ENCODE measurements at places on chromosomes 12 and 14. TPM values are rescaled to one million over a fixed set of nuclear protein-coding genes. Genes with fewer than 3 reads are reported as not detected.

DNA sequence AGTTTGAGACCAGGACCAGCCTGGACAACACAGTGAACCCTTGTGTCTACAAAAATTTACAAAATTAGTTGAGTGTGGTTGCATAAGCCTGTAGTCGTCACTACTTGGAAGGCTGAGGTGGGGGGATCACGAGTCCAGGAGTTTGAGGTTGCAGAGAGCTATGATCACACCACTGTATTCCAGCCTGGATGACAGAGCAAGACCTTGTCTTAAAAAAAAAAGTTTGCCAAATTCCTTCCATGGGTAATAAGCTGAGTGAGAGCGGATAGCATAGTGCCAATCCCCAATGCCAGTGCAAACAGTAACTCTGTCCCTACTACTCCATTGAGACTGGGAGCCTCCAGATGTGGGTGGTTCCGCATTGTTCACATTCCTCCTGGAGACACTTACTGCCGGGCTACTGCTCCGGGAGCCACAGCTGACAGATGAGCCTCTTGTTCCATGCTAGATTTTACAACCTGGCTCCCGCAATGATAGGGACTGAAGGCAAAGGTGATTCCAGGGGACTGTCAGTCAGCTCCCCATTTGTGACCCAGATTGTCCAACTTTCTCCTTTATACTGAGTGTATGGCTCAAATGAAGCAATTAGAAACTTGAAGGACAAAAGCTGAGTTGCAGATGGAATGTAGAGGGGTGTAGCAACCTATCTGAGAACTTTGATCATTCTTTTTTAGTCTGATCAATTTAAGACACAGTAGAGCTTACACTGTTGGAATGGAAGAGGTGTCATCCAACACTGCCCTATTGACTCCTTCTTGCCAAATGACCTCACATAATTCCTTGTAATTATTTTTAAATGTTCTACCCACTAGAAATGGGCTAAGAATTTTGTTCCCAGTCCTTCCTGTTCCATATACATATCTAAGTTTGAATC is 13.4 kb upstream of the FRMD6 start:
- DNase-seq, result no peak

DNA sequence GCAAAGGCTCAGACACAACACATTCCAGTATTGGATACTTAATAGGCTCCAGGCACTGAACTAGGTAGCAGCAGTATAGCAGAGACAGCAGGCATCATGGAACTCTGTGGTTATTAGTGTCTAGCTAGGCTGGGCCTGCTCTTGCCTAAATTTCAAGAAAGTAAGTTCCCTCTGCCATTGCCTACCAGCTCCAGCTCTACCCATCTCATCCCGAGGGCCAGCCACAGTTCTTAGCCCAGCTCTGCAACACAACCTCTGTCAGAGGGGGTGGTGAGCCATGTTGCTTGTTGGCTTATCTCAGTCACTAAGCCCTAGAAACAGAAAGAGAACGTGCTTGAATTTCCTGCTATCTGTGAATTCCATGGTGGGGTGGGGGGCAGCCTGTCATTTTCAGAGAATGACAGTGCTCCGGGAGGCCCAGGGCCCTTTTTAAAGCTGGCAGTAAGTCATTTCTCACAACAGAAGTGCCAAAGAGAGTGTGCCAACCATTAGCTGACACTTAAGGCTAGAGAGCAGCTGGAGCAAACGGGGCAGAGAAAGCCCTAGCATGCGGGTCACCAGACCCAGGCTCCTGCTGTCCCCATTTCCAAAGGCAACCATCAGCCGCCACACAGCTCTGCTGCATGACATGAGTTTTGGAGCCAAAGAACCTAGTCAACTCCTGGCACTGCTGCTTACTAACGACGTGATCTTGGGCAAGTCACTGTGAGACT is 105.9 kb downstream of the PRMT8 start:
- DNase-seq, result no peak

- peak; percentile 63 for DNase-seq
Observed at GRCh38 chr12:13362260-13362841, 165.8 kb downstream of the EMP1 start.

- no peak for DNase-seq
Observed at GRCh38 chr14:99681101-99681831, 2.8 kb upstream of the CYP46A1 start.

- DNase-seq, result no peak
Observed at GRCh38 chr12:30622509-30622908, 73.2 kb downstream of the IPO8 start.

DNA sequence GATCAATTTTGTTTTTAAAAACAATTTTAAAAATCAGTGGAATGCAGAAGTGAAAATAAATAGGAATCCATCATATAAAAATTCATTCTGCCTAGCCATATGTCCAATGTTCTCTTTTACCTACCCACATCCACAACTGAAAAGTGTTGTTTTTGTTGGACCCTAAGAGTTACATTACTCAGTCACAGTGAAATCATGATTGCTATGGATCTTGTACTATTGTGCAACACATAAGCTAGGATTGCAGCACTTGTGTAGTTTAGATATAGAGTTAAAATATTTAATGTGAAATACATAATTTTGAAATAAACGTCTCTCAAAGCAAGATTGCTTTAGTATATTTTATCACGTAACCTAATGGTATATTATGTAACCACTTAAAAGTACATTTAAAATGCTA is 213.3 kb upstream of the CLEC14A start:
- DNase-seq, result no peak

- peak; percentile 30 for DNase-seq
Observed at GRCh38 chr14:73173092-73173735, 36.9 kb downstream of the PSEN1 start.

GRCh38 chr14:103767336-103767894 is 51.8 kb downstream of the ZFYVE21 start:
- no peak for DNase-seq

GRCh38 chr12:111174251-111174960 is 194.5 kb downstream of the PHETA1 start:
- DNase-seq, result no peak

GRCh38 chr12:80154261-80154660 is 54.9 kb downstream of the OTOGL start:
- no peak for DNase-seq

- no peak for DNase-seq
Observed at GRCh38 chr14:100150932-100151587, 8.4 kb downstream of the DEGS2 start.

GRCh38 chr12:115543269-115543668 is 734.2 kb downstream of the MED13L start:
- DNase-seq, result no peak

DNA sequence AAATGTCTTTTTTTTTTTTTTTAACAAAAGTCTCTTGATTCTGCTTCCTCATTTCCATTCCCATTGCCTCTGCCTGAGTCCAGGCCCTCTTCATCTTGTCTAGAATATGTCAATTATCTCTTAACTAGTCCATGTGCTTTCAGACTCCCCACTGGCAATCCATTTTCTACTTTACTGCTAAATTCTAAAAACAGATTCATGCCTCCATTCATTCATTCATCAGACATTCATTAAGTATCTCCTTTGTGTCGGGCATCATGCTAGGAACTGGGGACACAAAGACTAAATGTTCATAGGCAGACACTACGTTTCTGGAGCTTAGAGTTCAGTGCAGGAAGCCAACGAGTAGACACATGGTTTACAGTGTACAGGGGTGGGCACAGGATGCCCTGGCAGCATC is 9.6 kb upstream of the NEDD1 start:
- no peak for DNase-seq

GRCh38 chr12:52058631-52059361 is 7.6 kb downstream of the NR4A1 start:
- no peak for DNase-seq

GRCh38 chr12:39587225-39587624 is 32.4 kb downstream of the ABCD2 start:
- DNase-seq, result peak; percentile 38

DNA sequence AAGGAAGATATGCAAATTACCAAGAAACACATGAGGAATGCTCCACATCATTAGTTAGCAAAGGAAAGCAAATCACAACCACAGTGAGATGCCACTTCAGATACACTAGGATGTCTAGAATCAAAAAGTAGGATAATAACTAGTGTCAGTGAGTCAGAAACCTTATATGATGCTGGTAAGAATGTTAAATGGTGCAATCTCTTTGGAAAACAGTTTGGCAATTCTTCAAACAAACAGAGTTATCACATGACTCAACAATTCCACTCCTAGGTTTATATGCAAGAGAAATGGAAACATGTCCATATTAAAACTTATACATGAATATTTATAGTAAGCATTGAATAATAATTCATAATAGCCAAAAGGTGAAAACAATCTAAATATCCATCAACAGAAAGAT is 220.9 kb downstream of the FOXG1 start:
- no peak for DNase-seq

DNA sequence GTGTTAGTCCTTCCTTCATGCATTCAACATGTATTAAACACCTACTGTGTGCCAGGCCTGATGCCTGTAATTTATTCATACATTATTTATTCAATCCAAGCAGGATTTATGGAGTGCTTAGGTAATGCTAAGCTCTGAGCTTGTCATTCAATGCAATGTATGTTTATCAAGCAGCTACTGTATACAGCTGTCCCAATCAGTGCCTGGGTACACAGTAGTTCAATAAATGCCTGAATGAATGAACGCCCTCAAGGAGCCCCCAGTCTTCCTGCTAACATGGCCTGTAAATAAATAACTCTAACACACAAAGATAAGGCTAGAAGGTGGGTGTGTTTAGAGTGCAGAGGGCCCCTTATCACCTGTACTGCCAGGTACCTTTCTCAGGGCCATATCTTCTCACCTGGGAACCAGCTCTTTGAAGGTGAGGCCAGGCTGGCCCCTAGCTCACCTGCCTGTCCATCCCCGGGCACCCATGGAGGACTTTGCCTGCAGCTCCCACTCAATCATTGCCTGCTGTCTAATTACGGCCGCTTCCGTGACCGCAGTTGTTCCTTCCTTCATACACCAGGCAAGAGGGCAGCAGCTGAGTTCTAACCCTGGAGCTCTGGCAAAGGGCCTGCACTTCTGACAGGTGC is 20.0 kb upstream of the KDM2B start:
- DNase-seq, result no peak

DNA sequence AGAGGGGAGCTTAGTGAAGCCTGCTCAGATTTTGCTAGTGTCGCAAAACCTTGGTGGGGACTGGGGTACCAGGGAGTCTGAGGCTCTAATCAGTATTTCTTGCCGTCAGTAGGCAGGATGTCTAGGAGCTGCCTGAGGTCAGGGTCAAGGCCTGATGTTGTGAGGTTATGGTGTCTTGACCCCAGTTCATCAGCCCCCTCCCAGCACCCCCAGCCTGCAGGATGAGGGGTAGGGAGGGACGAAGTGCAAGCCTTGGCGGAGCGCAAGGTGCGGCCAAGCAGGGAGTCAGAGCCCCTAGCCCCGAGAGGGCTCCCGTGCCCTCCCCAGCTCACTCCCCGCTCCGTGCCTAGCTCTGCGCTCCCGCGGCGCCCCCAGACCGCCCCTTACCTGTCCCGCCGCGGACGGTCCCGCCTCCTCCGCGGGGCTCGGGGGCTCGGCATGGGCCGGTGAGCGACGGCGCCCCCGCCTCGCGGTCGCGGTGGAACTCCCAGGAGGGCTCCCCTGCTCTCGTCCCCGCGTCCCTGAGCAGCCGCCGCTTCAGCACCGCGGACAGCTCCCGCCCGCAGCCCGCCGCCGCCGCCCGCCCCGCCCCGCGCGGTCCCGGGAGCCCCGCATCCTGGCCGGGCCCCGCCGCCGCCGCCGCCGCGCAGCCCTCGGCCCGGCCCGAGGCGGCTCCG is 347 bp downstream of the SYNDIG1L start:
- DNase-seq, result peak; percentile 70

DNA sequence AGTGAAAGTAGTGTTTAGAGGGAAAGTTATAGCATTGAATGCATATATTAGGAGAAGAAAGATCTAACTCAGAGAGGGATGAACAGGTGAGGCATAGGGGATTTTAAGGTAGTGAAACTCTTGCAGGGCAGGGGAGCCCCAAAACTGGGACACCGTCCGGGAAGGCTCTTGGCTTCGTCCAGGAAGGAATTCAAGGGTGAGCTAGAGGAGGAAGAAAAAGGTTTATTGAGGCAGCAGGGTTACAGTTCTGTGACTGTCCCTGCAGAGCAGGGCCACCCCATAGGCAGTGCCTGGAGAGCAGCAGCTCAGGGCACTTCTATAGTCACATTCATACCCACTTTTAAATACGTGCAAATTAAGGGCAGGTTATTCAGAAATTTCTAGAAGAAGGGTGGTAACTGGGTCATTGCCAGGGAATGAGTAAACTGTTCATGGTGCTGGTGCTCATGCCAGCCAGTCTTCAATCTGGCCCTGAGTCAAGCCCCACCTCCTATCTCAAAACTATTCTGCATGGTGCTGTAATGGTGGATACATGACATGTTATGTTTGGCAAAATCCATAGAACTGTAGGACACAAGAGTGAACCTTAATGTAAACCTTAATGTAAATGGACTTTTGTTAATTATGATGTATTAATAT is 1.2 kb upstream of the OAS1 start:
- DNase-seq, result no peak

DNA sequence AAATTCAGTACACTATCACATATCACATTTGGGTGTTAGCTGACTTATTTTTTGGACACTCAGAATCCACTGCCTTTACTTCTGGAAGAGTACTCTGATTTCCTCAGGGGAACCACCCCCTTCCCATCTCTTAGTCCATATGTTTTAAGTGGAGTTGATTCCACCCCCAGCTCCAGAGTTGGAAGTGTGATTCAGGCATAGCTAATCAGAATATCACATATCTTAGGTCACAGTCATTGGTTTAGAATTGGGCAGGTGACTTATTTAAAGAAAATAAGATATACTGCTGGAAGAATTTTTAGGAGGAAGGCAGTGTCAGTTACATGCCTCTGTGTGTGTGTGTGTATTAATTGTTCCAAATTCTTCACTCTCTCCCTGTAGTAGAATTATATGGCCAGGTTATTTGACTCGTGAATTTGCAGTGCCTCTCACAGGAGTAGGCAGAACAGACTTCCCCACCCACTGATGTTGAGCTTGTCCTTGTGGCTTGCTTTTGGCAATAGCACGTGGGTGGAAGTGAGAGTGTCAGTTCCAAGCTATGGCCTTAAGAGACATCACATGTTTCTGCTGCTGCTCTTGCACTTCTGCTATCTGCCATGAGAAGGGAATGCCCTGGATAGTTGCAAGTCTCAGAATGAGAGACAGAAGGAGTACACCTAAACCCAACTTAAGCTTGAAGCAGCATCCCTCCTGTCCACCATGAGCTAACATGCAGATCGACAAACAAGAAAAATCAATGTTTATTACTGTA is 6.4 kb upstream of the GAS2L3 start:
- no peak for DNase-seq

The AMIGO2 gene
- 10.2 TPM for total RNA-seq

The KERA gene
- not detected for total RNA-seq

The CD163L1 gene
- not detected for total RNA-seq

The GPD1 gene
- total RNA-seq, result 0.82 TPM

The CD4 gene
- 1.6 TPM for total RNA-seq

The ZNF384 gene
- total RNA-seq, result 76.4 TPM

The CDKL1 gene
- total RNA-seq, result 8.1 TPM

The TSFM gene
- 35.0 TPM for total RNA-seq

The FBLN5 gene
- 1.6 TPM for total RNA-seq

Data from activated CD8-positive, alpha-beta T cell treated with anti-CD3 and anti-CD28 coated beads, Interleukin-2, amount 10 ng/mL, durations not matched to agents 7 days and 5 days (primary cell).